Tibial nerve (tissue), 4 donors: ENCODE measurements at places on chromosomes 4 and X.

GRCh38 chr4:170271723-170272122, 182.0 kb upstream of the AADAT start:
- no peak for DNase-seq

- no peak for DNase-seq
Observed at GRCh38 chr4:37516057-37516775, 170.0 kb downstream of the RELL1 start.

- DNase-seq: no peak
Observed at GRCh38 chrX:122641826-122642225, 542.3 kb upstream of the GRIA3 start.

DNA sequence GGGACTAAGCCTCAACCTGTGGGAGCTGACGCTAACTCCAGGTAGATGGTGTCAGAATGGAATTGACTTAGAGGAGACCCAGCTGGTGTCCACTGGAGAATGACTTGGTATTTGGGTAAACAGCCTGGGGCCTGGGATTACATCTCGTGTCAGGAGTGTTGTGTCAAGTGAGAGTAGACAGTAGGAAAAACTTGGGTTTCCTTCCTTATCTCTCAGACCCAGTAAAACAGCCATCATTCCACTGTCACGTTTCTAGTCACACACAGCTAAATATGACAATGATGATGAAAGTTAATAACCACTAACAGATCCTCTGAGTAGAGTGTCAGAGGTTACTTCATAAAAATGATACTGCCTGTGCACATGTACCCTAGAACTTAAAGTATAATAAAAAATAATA, 13.8 kb downstream of the ZNF674 start:
- DNase-seq: no peak

- no peak for DNase-seq
Observed at GRCh38 chr4:159425737-159426305, 322.9 kb downstream of the RAPGEF2 start.

- no peak for DNase-seq
Observed at GRCh38 chr4:71126719-71127118, 133.3 kb downstream of the DCK start.
